ENCODE measurements at places on chromosomes 2 and 18. TPM values are rescaled to one million over a fixed set of nuclear protein-coding genes. Genes with fewer than 3 reads are reported as not detected.

MC4R gene
- total RNA-seq: not detected

DNA sequence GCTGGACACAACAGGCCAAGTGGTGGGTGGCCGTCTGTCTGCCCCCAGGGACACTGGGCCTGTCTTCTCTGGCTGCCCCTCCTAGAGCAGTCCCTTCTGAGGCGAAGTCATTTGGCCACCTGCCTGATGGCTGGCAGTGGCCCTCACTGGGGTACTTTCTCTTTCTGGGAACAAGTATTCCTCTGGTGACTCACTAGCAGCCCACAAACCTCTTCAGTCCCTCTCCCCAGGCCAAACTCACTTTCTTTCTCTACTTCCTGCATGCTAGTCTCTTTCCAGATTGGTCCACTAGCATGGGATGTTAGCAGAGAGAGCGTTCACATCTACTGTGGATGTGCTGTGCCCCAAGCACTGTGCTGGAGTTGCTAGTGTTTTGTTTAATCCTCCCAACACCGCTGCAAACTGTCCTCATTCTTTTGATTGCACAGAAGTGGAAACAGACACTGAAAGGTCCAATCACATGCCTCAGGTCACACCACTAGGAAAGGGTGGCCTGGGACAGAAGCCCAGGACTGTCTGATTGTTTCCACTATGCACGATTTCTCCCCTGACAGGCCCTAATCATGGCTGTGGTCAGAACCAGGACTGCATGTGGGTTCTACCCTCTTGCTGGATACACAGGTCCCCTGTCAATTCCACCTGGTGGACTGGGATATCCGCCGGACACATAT lies 5.2 kb downstream of the DYSF start:
- no peak overlapping the region for H3K27ac ChIP-seq
- H3K4me1 ChIP-seq: no peaks in the 10 kb centered on the region
- peaks cover 4% of the 10 kb centered on the region for H3K27me3 ChIP-seq
- DNase-seq: no peak
- H3K36me3 ChIP-seq: no peaks in the 10 kb centered on the region
- no peak overlapping the region for H3K4me3 ChIP-seq

MAP3K19 gene
- 3.8 TPM for total RNA-seq

DNA sequence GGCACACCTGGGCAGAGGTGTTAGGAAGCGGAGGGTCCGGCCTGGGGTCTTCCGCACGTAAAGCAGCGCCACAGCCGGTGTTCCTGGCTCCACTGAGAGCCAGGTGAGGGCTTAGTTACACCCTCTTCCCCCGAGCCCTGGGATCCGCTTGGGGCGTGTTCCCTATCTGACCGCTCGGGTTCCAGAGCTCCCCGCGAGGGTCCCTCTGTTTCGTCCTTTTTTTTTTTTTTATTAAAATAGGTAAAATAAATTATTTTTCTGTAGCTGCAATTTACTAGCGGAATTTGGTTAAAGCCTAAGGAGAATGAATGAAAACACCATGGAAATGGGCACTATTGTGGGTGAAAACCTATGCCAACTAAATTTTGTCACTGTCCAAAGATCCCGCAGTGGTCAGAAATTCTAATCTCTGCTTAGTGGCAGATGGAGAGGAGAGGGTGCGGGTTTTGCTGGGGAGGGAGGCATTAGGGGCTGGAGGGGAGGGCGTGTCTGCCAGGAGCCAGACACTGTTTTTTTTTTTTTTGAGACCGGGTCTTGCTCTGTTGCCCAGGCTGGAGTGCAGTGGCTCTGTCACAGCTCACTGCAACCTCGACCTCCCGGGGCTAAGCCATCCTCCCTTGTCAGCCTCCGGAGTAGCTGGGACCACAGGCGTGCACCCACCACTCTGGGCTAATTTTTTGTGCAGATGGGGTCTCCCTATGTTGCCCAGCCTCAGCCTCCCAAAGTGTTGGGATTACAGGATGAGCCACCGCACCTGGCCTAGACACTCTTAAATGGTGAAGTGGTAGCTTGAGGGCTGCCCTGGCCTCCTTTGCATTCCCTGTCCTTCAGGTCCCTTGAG lies 834 bp downstream of the PDCL3 start:
- H3K4me3 ChIP-seq: peak overlapping the region; percentile 69
- no peaks in the 10 kb centered on the region for H3K36me3 ChIP-seq
- no peaks in the 10 kb centered on the region for H3K27me3 ChIP-seq
- no peak for DNase-seq

GRCh38 chr2:200345975-200346374 lies 39.5 kb downstream of the SPATS2L start:
- no peaks in the 10 kb centered on the region for H3K27me3 ChIP-seq
- H3K36me3 ChIP-seq: no peaks in the 10 kb centered on the region
- DNase-seq: no peak
- no peak overlapping the region for H3K27ac ChIP-seq
- peaks cover 7% of the 10 kb centered on the region for H3K4me1 ChIP-seq
- no peak overlapping the region for H3K4me3 ChIP-seq

DNA sequence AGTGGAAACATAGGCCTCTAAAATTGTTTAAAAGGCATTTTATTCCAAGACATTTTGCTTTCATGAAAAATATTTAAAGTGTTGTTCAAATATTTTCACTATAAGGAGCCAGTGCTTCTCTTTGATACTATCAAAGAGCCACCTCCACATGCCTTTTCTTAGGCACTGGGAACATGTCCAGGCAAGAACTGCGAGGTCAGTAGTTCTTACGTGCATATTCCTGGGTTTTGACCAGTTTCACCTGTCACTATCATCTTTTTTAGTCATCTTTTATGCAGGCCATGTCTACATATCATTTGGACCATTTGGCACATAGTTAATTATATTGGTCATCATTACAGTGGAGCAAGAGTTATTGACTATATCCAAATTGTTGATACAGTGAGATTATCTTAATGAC lies 195.3 kb downstream of the CCDC85A start:
- no peaks in the 10 kb centered on the region for H3K4me1 ChIP-seq
- no peaks in the 10 kb centered on the region for H3K27me3 ChIP-seq
- no peak for DNase-seq
- no peaks in the 10 kb centered on the region for H3K36me3 ChIP-seq
- H3K27ac ChIP-seq: no peak overlapping the region
- no peak overlapping the region for H3K4me3 ChIP-seq

DNA sequence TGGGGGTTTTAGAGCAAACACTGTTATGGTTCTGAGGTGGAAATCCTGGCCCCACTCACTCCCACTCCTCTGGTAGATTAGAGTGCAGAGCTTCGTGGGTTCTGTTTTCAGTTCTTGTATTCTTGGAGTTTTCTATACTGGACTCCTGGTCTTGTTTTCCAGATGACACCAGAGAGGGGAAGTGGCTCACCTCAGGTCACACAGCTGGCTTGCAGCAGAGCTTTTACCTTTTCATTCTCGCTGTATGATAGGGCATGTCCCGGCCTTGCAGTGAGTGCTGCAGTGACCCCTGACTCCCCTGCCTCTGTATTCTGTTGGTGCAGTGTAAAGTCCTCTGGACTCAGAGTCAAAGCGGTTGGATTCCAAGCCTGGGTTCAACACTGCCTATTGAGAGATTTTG lies 148.9 kb upstream of the MEX3C start:
- no peaks in the 10 kb centered on the region for H3K4me1 ChIP-seq
- H3K27ac ChIP-seq: no peak overlapping the region
- no peak for DNase-seq
- no peaks in the 10 kb centered on the region for H3K36me3 ChIP-seq

DNA sequence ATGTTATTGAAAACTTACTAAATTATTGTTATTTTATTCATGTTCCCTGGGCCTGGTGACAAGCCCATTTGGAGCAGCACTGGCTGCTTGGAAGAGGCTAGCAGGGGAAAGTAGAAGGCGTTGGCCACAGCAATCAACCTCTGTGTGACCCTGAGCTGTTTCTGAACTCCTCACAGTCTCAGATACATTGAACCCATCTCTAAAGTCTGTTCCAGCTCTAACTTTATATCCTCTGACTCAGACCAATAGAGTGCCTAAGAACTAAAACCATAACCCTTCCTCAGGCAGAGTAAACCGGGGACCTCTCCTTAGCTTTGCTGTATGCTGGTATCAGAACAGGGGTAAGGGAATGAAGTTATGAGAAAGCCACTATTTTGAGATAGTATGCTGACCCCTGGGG lies 96.4 kb upstream of the NOL4 start:
- no peak overlapping the region for H3K27ac ChIP-seq
- H3K27me3 ChIP-seq: no peaks in the 10 kb centered on the region
- no peak overlapping the region for H3K4me3 ChIP-seq

GRCh38 chr2:144162652-144163051 lies 357.3 kb downstream of the ZEB2 start:
- no peak overlapping the region for H3K27ac ChIP-seq
- H3K27me3 ChIP-seq: no peaks in the 10 kb centered on the region
- no peaks in the 10 kb centered on the region for H3K4me1 ChIP-seq
- no peak for DNase-seq
- no peaks in the 10 kb centered on the region for H3K36me3 ChIP-seq

DNA sequence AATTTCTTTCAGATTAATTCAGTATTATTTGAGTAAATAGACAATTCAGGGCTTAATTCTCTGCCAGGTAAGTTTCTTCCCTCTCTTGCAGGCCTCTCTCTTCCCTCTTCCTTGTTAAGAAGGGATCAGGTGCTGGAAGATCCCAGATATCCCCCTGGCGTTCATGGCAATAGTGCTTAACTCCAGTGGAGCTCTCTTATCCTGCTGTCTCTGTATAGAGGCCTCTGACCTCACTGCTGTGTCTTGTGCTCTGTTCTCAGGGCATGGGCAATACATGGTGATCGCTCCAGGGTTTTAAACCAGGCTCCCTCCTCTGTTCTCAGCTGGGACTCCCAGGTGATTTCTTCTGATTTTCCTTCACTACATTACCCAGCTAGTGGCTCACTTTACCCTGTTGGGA lies 226.8 kb downstream of the MC4R start:
- H3K36me3 ChIP-seq: no peaks in the 10 kb centered on the region
- no peak overlapping the region for H3K4me3 ChIP-seq
- DNase-seq: no peak

DNA sequence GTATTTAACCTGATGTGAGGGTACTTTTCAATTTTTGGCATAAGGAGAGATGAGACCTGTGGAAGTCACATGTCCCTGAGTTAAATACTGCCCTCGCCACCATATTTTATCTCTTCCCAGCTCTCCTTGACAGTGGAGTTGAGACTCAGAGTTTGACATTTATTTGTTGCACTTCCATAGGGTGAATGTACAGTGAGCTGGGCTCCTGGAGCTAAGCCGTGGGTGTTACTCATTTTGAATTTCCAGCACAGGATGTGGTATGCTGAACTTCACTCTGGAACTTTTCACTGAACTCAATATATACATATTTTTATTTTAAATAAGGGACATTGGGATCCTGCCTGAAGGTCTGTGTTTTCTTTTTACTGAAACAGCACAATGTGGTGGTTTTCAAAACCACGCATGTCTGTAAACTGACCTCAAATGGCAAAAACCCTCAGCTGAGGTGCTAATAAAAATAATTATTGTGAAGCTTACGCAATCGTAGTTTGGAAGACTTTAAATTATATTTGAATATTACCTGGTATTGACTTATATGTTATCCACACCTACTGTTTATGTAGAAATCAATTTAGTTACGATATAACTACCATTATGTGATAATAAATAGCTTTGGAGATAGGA lies 12.1 kb downstream of the RNF144A start:
- H3K4me1 ChIP-seq: peaks cover 5% of the 10 kb centered on the region
- no peak overlapping the region for H3K4me3 ChIP-seq
- no peaks in the 10 kb centered on the region for H3K36me3 ChIP-seq
- DNase-seq: no peak

PREB gene
- 91.0 TPM for total RNA-seq

MARCO gene
- total RNA-seq: not detected

TPO gene
- 4.4 TPM for total RNA-seq

LINC00305 gene
- not detected for total RNA-seq

DNA sequence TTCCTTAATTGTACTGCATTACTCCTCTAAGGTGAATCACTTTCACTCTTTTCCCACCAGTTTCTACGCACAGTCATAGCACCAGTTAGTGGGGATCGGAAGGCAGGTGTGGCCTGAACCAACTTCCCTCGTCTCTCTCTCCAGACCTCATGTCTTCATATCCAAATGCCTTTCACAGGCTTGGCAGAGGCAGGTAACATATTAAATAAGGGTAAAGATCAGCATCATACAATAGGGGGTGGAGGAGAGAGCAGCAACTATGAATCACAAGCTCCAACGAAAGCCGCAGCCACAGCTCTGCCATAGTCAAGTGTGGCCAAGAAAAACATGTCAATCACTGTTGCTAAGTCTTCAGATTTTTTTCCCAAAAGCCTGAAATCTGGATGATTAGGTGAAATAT lies 40.3 kb downstream of the AP1S3 start:
- H3K4me1 ChIP-seq: no peaks in the 10 kb centered on the region
- no peaks in the 10 kb centered on the region for H3K27me3 ChIP-seq
- no peak overlapping the region for H3K27ac ChIP-seq
- H3K36me3 ChIP-seq: no peaks in the 10 kb centered on the region
- H3K4me3 ChIP-seq: no peak overlapping the region
- DNase-seq: no peak

- no peak for DNase-seq
- H3K4me3 ChIP-seq: no peak overlapping the region
- no peaks in the 10 kb centered on the region for H3K27me3 ChIP-seq
- H3K36me3 ChIP-seq: no peaks in the 10 kb centered on the region
Measured at GRCh38 chr2:1546901-1547300, 133.6 kb downstream of the TPO start.
